Osteoblast (primary cell): ENCODE measurements at places on chromosomes 6 and 20.

DNA sequence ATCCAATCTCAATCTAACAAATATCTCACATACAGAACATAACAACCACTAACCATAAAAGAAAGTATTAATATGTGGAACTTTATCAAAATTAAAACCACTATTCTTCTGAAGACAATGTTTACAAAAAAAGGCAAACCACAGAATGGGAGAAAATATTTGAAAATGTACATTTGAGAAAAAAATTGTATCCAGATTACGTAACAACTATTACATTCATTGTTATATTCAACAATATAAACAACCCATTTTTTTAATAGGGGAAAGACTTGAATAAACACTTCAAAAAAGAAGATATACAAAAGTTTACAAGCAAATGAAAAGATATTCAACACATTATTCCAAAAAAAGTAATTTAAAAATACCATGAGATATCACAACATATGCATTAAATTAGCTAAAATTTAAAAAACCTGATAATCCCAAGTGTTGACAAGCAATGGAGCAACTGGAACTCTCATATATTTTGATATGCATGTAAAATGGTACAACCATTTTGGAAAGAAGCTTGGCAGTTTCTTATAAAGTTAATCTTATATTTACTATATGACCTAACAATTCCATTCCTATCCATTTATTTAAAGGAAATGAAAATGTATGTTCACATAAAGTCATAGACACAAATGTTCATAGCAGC lies 124.3 kb upstream of the CDYL start:
- no peak for DNase-seq

DNA sequence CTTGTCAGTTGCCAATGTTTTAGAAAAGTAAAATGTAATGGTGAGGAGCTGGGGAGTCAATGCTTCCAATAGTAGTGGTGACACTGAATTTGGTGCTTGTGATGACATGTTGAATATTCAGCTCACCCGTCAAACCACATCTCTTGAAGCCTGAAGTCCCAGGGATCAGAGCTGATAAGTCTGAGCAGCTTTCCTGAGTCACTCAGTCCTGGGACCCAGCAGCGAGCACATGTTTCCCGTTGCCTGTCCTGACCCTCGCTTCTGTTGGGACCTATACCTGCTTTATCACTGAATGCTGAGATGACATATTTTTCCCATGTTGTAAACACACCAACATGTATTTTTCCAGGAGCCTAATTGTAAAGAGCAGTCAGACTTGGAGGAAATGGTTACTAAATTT lies 693.6 kb downstream of the QKI start:
- no peak for DNase-seq

GRCh38 chr20:58558486-58559367 lies 43.5 kb upstream of the APCDD1L start:
- DNase-seq, result no peak

- no peak for DNase-seq
These were observed 68.3 kb downstream of the ANKRD6 start for GRCh38 chr6:89501222-89501621.

GRCh38 chr6:33683051-33683571 lies 28.4 kb downstream of the UQCC2 start:
- peak; percentile 91 for DNase-seq

DNA sequence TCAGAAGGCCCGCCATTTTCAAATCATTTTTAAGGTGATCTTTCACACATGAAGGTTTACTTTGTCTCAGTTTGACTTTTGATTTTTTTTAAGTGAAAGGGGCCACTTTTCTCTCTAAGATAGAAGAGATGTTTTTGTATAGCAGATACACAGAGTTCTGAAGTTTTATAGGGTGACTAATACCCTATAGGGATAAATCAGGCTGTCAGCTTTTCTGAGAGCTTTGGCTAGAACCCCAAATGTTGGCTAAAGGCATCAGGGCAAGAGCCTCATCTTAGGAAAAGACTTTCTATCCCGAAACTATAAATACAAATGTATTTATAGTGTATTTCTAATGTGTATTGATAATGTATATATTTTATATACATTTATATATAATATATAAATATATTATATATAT lies 181.4 kb downstream of the TBX18 start:
- DNase-seq, result no peak

GRCh38 chr6:91392951-91393350 lies 806.1 kb upstream of the MAP3K7 start:
- no peak for DNase-seq

DNA sequence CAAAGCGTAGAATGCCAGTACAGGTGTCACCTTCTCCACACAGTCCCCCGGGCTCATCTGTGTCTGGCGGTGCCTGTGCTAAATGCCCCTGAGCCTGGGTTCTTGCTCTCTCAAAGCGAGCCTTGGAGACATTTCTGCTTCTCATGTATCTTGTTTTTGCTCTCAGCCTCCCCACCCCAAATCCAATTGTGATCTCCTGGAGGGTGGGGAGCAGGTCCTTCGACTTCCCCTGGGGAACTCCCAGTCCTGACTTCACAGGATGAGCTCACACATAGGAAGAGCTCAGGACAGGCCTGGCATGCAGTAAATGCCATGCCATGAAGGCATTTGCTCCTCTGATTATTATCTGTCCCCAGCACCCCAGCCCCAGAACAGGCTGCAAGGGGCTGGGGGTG lies 58.1 kb downstream of the NOL4L start:
- peak; percentile 77 for DNase-seq

DNA sequence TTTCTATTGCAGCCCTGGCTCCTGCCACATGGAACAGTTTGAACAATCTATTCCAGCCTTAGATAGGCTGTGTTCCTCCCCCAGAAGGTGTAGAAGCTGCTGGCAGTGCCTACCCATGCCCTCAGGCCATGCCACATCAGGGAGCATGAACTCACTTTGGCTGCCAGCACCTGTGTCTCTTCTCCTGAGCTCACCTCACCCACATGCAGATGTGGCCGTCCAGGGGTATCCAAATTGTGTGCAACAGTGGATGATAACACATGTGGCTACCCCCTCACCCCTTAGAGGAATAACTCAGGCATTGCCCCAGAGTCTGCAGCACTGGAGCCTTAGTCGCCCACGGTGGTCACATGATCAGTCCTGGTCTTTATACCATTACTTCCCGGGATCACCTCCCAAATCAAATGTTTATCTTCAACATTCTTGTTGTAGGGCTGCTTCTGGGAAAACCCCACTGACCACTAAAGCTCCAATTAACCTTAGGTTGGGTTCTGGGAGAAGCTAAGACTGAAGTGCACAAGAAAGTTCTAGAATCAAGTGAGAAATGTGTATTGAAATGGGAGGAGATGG lies 110.4 kb downstream of the BANF2 start:
- DNase-seq, result no peak

DNA sequence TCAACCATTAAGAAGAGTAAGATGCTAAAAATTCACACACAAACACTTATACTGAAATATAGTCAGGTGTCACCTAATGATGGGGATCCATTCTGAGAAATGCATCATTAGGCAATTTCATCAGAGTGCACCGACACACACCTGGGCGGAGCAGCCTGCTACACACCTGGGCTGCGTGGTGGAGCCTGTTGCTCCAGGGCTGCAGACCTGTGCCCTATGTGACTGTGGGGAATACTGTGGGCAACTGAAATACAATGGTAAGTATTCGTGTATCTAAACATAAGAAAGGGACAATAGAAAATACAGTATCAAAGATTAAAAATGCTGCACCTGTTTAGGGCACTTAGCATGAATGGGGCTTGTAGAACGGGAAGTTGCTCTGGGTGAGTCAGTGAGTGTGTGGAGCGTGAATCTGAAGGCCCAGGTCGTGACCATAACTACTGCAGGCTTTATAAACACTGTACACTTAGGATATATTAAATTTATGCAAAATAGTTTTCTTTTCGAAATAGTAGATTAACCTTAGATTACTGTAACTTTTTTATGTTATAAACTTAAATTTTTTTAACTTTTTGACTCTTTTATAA lies 124.4 kb upstream of the AFDN start:
- DNase-seq, result no peak

DNA sequence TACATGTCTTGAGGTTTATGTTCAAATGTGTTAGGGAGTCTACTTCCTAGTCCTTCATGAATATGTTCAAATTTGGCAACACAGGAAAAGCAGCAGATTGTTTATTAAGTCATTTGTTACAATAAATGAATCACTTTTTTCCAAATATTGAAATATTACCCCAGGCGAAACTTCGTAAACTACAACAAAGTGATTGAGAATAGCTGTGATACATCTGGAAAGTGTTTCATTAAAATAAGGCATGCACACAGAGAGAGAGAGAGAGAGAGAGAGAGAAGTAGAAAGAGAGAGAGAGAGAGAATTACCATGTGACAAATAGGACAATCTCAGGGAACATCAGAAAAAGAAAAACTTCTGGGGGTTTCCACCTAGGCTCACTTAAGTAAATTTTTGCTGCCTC lies 363.1 kb upstream of the PTCHD4 start:
- no peak for DNase-seq

DNA sequence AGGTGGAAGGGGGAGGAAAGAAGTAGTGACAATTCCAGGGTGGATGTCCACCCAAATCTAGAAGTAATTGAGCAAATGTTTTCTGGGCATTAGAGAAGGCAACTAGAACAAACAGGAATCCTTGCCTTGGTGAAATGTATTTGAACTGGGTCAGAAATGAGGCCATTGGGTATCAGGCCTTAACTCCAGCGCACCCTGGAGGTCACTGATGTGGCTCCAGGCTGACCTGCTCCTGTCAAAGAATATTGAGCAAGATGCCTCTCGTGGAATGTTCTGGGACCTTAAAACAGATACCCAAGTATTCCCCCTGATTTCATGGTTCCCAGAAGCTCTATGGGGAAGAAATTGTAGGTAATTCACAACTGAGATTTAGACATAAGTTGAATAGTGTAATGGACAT lies 6.9 kb downstream of the HLA-DPB1 start:
- peak; percentile 69 for DNase-seq

GRCh38 chr6:159052720-159053119 lies 7.9 kb upstream of the TAGAP start:
- DNase-seq, result no peak

GRCh38 chr6:3210024-3210610 lies 17.3 kb downstream of the TUBB2B start:
- DNase-seq, result no peak

DNA sequence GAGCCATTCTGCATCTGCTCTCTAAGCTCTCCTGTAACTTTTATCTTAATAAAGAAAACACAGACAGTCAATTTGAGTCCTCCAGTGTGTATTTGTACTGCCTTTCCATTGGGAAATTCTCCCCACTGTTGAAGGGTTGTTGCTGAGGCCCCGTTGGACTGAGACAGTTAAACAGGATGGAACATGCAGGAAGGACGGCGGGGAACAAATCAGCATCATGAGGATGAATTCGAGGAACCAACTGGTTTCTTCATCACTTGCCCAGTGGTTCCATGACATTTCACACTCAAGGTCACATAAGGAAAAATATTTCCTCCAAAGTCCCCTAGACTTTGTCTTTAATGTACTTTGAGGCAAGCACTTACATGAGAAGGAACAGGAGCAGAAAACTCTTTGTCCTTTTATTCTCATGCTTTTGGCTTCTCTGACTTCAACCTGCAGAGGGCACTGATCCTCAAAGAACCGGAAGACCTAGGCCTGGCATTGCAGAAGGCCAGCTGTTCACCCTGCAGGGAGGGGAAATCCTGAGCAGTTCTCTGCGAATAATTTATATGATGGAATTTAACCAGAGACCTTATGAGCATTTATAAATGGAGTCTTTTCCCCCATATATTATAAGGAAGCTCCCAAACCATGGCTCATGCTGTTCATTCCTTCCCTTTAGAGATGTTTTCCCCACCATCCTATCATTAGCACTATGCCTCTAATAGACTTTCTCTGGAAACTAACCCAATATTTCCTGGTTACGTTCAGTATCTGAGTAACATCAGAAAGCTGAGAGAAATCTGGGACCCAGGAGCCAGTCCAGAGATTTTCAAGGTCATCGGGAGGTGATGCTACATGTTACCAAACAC lies 55.2 kb upstream of the ADGRF1 start:
- peak; percentile 87 for DNase-seq

DNA sequence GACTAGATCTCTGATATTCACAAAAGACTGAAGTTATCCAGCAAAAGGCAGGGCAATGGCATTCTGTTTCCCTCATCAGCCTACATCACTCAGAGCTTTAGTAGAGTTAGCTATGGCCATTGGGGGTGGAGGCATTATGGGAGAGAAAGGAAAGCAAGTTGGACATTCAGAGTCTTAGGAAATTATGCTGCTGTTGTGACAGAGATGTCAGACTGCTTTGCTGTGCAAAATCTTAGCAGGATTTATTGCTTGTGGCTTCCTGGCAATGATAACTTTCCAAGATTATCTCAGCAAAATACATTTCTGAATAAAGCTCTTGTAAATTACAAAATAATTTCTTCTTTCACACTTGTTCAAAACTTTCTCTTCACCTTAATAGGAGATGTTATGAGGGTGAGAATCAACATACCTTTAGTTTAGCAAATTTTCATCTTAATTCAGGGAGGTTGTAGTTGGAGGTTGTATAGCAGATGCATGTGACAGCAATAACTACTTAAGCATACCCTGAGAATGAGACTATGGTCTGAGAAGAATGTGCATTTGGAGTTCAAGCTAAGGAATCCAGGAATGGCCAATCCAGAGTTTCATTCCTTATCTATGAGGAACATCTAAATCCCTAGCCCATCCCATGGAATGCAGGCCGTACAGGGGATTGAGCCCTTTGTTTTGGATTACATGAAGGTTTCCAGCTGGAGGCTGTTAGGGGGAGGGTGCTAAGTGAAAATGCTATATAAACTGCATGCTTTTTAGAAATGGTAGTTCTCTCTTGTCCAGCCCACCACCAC lies 179.8 kb downstream of the HAO1 start:
- no peak for DNase-seq

- no peak for DNase-seq
These were observed 269.9 kb downstream of the TBC1D32 start for GRCh38 chr6:121064345-121064744.

GRCh38 chr6:33732817-33733708 lies 13.6 kb downstream of the IP6K3 start:
- DNase-seq, result no peak

DNA sequence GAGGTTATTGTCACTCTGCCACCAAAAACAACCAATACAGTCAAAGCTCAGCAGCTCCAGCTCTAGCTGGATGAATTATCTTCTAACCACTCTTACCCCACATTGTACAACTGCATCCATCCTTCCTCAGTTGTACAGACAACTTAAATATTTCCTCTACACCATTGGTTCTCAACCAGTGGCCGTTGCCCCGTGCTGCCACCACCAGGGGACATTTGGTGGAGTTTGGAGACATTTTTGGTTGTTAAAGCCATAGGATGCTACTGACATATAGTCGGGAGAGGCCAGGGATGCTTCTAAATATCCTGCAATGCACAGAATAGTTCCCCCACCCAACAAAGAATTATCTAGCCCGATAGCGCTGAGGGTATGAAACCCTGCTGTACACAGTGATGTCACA lies 59.3 kb downstream of the SHLD1 start:
- no peak for DNase-seq
